ENCODE measurements at places on chromosomes 11 and 22.

DNA sequence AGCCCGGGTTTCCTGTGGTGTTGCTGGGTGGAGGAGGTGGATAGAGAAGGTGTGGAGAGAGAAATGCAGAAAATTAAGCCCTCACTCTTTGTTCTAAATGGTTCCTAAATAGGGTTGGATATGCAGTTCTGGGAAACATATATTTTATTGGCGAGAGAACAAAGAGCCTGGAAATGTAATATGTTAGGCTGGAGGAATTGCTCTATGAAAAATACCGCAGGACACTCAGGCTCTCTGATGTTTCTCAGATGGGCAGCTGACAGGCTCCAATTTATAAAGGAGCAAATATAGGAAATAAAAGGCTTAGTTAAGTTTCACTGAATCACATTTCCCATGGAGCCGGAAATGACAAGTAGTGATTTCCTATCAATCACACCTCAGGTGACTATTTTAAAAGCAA is 428.0 kb downstream of the TMEM135 start:
- DNase-seq, result no peak

DNA sequence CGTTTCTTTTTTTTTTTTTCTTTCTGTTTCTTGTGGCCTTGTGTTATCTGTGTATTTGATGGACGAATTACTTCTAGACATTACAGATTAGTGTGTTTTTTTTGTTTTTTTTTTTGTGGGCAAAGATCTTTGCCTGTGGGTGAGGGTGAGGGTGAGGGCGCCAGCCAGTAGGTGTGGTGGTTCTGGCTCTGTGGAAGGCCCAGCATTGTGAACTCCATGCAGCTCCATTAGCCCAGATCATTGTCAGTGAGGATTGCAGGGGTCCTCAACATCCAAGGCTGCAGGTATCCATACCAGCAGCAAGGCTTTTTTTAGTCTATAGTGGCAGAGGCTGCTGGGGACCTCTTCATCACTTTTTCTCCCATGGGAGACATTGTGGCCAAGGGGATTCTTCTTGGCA is 13.7 kb downstream of the BIRC2 start:
- DNase-seq, result no peak

- DNase-seq, result no peak
These were observed 37.2 kb downstream of the POU2AF3 start for GRCh38 chr11:111335549-111335948.

- DNase-seq, result no peak
These were observed 7.7 kb downstream of the TNNT3 start for GRCh38 chr11:1927026-1927847.

GRCh38 chr11:70680781-70681281 is 282.5 kb downstream of the CTTN start:
- no peak for DNase-seq

DNA sequence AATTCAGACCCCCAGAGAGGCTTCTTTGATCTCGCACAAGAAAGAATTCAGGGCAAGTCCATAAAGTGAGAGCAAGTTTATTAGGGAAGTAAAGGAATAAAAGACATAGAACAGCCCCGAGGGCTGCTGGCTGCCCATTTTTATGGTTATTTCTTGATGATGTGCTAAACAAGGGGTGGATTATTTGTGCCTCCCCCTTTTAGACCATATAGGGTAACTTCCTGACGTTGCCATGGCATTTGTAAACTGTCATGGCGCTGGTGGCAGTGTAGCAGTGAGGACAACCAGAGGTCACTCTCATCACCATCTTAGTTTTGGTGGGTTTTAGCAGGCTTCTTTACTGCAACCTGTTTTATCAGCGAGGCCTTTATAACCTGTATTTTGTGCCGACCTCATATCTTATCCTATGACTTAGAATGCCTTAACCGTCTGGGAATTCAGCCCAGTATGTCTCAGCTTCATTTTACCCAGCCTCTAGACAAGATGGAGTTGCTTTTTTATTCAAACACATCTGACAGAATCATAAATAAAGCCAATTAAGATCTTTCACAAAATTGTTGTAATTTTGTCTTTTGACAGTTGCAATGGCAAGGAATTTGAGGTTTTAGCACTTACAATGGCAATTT is 7.6 kb downstream of the DDIAS start:
- no peak for DNase-seq

GRCh38 chr11:101617735-101618332 is 34.0 kb upstream of the TRPC6 start:
- no peak for DNase-seq

DNA sequence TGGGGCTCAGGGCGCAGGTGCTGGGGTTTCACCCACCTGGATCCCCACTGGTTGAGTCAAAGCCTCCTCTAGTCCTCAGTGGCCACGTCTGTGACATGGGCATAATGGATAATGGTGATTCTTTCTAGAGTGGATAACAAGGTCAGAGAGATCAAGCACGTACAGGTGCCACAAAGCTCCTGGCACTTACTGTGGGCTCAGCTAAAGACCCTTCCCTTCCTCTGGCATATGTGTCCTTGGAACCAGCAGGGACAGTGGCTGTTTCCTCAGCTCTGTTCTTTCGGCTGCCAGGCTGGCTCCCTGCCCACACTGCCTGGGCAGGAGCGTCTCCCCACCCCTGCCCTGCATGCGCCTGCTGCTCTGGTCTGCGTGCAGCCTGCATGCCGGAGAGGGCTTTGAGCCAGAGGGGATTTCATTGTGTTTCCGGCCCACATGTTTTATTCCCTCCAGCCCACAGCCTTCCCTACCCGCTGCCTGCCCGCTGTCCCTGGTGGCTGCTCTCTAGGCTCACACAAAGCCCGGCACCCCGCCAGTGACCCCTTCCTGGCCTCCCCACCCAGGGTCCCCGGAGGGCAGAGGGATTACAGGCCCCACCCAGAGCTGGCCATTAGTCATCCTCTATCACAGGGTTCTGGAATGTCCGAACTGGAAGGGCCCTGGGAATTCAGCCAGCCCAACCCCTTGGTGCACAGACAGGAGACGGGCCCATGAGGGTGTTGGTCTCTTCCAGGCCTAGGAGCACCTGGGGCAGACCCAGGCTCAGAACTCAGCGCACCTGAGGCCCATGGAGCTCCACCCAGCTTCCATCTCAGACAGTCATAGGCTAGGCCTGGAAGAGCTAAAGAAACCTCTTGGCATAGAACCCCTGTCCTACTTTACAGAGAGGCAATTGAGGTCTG is 55.3 kb upstream of the GCAT start:
- no peak for DNase-seq

DNA sequence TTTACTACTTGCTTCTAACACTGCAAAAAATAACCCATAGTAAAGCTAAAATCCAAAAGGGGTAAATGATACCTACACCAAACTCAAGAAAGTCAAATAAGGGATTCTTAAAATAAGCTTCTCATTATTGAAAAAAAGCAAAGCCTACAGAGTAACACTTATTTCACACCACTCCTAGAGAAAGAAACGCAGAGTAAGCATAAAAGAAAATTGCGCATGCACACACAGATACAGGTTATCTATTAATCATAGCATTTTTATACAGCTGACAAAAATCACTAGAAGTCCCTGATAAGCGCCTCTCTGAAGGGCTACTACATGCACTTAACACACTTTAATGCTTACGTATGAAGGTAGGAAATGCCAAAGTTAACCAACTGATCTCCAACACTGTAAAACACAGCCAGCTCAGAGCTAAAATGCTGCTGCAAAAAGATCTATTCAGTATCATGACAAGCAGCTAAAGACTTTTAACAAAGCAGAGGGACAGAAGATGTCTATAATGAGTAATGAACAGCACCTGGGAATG is 14.0 kb downstream of the RBFOX2 start:
- DNase-seq, result no peak

- no peak for DNase-seq
These were observed 105.4 kb upstream of the TIMP3 start for GRCh38 chr22:32696089-32696488.

- no peak for DNase-seq
These were observed 16.1 kb downstream of the BIK start for GRCh38 chr22:43126501-43127165.

GRCh38 chr22:36928196-36928595 is 14.8 kb downstream of the CSF2RB start:
- no peak for DNase-seq

DNA sequence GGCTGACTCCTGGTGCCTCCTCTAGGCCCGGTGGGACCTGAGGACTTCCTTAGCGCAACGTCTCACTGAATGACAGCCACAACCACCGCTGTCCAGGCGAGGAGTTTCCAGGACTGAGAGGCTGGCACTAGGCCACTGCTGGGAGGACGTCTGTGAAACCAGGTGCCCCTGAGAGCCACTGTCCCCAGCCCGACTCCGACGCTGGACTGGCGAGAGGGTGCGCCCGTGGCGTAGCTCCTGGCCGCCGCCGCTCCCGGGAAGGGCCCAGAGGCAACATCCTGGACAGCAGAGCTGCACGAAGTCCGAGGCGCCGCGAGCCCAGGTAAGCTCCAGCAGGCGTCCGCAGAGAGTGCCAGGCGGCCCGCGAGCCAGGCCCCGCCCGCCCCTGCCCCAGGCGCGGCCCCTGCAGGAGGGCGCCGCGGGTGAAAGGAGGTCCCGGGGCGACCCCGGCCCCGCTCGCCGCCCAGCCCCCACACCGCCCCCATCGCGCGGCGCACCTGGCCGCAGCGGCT is 525 bp downstream of the DGCR2 start:
- peak; percentile 69 for DNase-seq

GRCh38 chr11:2792381-2793250 is 92.8 kb upstream of the KCNQ1OT1 start:
- DNase-seq, result no peak

DNA sequence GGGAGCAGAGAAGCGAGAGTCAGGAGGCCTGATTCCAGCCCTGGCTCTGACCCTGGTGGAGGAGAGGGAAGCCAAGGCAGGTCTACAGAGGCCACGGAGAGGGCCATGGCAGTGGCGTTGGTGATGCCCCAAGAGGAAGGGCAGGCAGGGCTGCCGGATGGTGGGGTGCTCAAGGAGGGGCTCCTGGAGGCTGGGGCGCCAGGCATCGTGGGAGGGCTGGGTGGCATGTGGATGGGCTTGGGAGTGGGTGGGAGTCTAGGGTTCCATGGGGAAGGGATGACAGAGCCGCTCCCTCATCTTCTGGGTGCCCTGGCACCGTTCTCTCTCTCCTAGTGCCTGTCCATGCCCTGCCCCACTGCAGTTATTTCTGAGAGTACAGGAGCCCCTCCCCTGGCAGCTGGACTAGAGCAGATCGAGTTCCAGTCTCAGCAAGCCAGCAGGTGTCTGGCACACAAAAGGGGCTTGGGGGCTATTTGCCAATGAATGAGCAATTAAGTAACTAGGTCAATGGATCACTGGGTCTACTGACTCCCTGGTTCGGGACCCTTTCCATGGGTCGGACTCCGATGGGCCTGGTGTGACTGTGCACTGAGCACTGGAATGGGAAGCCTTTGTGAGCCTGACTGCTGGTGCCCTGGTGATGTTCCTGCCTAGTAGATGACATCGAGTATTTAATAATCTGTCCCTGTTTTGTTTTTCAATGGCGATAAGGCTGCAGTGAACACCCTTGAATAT is 570.0 kb downstream of the TBC1D22A start:
- DNase-seq, result no peak

GRCh38 chr11:85767246-85767945 is 43.5 kb downstream of the SYTL2 start:
- DNase-seq, result no peak

- DNase-seq, result peak; percentile 77
These were observed at the start of gene LRRC75B for GRCh38 chr22:24592851-24593558. Gene LRRC75B, minus strand, starts transcription at chr22:24593073. Its CDS starts 34 bp downstream, at chr22:24593039.
